ENCODE measurements at places on chromosomes 6 and 20. TPM values are rescaled to one million over a fixed set of nuclear protein-coding genes. Genes with fewer than 3 reads are reported as not detected.

DNA sequence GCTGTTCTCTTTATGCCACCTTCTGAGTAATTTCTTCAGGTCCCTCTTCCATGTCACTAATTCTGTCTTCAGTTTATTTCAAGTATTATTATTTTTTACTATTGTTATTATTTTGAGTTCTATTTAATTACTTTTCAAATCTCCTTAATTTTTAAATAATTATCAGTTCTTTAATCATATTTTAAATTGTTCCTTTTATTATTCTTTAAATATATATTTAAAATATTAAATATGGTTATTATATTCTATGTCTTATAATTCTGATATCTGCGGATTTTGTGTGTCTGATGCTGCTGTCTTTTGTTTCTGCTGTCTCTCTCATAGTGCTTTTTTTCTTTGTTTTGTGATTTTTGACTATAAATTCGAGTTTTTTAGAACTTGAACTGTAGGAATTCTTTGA lies 2.2 kb downstream of the POLR1H start:
- DNase-seq, result no peak

DNA sequence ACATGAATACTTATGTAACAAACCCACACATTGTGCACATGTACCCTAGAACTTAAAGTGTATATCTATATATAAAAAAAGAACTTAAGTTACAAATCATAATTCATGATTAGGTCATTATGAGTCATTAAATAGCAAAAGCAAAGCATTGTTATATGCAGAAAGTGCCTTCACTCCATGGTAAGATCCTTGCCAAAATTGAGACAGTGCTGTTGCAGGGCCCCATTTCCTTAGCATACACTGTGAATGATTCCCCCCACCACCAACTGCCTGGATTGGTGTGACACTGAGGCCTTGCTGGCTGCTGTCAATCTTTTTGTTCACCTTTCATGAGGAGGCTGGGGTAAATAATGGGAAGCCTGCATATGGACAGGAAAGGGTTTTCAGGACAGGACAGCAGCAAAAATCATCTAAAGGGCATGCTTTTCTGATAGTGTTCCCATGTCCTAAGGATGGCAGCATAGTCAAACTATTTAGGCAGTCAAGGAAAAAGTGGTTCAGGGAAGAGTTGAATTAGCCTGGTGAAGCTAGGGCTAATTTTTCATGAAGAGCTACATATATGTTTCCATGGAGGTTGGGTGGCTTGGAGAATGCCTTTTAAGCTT lies 188.2 kb upstream of the ASCC3 start:
- peak; percentile 56 for DNase-seq

DNA sequence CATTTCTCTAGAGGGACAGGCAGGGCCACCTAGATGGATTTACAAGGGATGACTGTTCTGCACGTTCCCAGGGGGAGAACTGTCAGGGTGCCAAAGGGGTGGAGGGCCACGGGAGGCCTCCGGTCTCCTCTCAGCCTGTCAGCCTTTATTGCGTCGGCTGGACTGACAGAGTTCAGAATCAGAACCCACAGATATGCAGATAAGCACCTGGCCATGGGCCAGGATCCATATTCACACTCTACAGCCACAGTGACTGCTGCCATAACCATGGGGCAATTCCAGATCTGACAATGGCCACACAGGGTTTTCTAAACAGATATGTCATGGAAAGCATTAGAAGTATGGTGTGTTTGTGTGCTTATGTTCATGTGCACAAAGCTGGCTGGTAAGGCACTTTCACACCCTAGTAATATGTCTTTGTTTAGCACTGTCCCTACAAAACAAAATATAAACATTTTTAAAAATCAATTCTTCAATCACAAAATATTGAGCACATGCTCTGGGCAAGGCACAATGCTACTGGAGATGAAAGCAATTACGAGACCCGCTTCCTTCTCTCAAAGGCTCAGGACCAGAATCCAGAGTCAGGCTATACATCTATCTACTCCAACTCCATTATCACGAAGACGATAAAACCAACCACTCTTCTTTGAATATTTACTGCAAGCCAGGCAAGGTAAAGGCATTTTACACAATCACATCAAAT lies 29.1 kb downstream of the TRAM2 start:
- no peak for DNase-seq

DNA sequence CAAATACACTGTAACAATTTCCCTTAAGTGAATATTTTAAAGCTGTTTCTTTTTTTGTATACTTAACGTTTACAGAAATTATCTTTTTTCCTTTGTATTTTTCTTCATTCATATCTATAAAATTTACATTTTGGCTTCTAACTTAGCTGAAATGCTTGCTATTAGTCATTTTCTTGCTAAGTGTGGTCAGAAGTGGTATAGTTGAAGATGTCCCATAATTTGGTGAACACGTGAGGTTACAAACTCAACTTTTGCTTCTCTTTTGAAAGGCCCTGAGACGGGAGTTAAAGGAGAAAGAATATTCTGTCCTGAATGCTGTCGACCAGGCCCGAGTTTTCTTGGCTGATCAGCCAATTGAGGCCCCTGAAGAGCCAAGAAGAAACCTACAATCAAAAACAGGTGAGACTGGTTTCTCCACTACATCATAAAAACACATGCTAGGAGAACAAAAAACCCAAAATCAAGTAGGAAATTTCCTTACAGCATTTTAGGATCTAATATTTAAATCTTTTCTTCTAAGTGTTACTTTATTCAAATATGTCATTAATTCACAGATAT lies 445.0 kb downstream of the UTRN start:
- no peak for DNase-seq

DNA sequence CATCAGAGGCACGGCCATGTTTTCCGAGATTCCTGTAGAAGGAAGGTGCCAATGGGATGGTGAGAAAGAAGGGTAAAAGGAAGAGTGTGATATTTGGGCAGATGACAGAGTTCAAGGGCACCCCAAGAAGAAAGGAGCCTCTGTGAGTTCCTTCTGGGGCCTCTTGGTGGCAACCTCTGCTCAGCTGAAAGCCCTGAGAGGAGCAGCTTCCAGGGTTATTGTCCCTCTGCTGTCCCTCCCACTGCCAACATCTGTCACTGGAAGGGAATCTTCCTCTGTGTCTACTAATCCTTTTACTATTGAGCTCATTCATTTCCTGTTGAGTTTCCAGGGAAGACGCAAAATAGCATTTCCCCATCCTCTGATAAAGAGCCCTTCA lies 40.0 kb upstream of the KCNK16 start:
- DNase-seq, result no peak

GRCh38 chr20:6439737-6440442 lies 317.1 kb upstream of the FERMT1 start:
- no peak for DNase-seq

GRCh38 chr6:105263685-105264610 lies 84.1 kb upstream of the POPDC3 start:
- DNase-seq, result no peak

DNA sequence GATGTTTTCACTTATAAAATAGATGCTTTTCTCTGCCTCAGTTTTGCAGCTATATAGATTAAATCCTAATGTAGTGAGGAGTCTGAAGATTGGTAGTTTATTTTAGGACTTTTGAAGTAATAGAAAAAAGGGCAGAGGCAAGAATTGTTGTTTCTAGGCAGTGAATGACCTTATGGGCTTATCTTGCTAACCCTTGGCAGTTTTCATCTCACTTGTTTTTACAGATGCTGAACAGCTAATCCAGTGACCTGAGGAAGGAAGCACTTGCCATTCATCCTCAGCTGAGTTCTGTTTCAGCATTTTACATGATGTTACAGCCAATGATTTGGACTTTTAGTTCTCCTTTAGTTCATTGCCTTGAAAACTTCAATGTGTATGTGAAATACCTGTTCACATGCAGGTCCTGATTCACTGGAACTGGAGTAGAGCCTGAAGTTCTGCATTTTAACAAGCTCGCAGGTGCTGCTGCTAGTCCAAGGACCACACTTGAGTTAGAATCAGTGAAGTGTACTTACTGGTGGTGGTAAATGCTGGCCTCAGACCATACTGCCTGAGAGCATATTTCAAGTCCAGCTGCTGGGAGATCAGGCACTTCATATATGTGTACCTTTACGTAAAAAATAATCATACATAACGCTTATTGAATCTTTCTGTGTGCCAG lies 86.9 kb downstream of the TULP4 start:
- DNase-seq, result no peak

DNA sequence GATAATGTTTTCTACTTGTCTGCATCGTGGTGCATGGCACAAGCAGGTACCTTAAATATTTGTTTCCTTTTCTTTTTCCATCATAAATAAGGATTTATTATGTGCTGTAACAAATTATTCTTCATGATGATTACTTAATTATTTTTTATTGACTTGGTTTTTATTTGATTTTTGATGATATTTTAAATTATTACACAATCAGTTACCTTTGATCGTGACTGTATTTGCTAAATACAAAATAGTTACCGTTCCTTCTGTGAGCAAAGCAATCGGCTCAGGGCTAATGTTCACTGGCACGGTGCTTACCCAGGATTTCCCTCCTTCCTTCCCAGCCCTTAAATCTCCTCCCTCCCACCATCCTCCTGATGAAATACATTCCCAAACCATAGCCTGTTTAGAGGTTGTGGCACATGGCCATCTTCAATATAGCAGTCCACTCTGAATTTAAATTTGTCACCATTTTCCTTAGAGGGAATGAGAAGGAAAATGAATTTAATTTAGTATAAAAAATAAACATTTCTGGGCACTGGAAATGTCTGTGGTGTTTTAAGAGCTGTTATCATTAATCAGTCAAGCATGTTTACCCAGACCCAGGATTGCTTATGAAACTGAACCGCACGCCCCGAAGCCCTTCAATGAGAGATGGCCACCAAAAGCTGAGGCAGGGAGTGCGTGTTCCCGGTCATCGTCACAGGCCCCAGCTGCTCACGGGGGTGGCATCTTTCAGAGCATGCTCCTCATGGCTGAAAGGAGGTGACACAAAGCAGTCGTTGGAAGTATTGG lies 23.0 kb upstream of the EXOC2 start:
- DNase-seq, result no peak

DNA sequence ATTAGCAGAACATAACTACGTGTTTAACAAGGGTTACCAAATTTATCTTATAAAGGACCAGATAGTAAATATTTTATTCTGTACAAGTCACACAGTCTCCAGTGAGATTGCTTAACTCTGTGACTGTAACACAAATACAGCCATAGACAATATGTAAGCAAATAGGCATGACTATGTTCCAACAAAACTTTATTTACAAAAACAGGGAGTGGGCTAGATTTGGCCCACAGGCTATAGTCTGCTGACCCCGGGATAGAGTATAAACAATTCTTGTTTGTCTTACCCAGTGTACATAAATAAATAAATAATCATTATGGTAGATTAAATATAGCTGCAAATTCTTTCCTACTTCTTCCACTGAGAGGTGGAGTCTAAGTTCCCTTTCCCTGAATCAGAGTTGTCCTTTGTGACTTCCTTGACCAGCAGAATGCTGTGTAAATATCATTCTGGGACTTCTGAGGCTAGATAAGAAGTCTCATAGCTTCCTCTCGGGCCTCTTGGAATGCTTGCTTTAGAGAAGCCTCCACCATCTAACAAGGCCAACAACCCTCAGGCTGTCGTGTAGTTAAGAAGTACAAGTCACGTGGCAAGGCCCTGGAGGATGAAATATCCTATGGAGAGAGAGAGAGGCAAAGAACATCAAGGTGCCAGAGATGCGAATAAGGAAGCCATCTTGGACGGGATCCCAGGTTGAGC lies 59.1 kb upstream of the TMEM244 start:
- no peak for DNase-seq

- DNase-seq, result no peak
Observed at GRCh38 chr6:87628881-87629280, 38.9 kb downstream of the ORC3 start.

- DNase-seq, result no peak
Observed at GRCh38 chr6:71254323-71254722, 34.3 kb upstream of the OGFRL1 start.

DNA sequence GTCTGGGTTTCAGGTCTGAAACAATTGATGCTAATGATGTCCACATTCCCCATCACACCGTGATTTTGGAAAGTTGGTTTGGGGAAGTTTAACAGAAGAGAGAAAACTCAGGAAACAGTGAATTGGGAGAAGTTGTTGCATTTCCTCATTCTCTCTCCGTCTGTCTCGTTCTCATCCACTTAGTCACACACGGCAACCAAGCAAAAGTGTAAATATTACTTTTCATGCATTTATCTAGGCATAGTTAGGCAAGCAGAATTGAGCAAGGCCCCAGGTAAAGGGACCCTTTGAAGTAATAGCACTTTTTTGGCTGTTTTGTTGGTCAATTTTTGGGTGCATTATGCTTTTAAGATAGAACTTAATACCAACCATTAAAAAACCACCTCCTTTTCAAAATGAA lies 137.0 kb upstream of the SULF2 start:
- peak; percentile 32 for DNase-seq

DNA sequence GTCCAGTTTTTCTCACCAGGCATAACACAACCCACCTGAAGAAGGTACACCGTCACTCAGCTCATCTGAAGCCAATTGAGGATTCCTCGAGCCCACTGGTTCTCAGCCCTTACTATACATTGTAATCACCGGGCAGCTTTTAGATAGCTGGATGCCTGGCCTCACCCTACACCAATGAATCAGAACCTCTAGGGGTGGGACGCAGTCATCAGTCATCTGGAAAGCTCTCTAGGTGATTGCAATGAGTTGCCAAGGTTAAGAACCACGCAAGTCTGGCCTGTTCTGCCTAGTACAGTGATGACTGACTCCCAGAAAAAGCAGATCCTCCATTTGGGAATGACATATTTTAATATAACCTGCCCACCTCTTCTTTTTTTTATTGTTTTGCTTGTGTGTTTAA lies 41.1 kb downstream of the MC3R start:
- DNase-seq, result peak; percentile 23

- DNase-seq, result no peak
Observed at GRCh38 chr20:4162766-4163165, 147.4 kb upstream of the RNF24 start.

- peak; percentile 60 for DNase-seq
Observed at GRCh38 chr20:38599410-38599882, 2.2 kb upstream of the ARHGAP40 start.

MTFR2 gene
- 13.2 TPM for polyA plus RNA-seq

ZDHHC14 gene
- 2.7 TPM for polyA plus RNA-seq

KCNG1 gene
- 19.2 TPM for polyA plus RNA-seq

OR2H1 gene
- not detected for polyA plus RNA-seq

Data from mammary epithelial cell (primary cell).